ENCODE measurements at places on chromosomes 3 and 15.

- DNase-seq, result no peak
Observed at GRCh38 chr3:161371441-161372320, at the start of gene SPTSSB. SPTSSB (minus strand) TSS chr3:161371517; CDS start chr3:161346323, 25,194 bp downstream.

DNA sequence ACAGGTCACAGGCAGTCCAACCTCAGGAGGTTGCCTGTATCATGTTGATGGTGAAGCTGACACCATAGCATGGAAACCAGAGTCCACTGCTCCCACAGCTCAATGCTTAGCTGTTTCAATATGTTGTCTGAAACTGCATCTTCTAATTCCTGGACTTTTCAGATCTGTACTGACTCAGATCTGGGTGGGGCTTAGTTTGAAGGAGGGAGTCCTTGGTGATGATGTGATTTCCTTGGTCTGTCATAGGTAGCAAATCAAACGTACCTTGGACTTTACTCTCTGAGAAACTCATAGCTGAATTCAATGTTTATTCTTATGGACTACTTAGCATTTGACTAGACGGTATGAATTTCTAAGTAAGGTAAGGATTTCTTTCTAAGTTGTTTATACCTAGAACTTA is at the start of gene HHLA2:
HHLA2 (plus strand) TSS at position 310 of the 400 bp plus-strand sequence. CDS start 55,266 bp downstream, outside the sequence.
- DNase-seq, result no peak

DNA sequence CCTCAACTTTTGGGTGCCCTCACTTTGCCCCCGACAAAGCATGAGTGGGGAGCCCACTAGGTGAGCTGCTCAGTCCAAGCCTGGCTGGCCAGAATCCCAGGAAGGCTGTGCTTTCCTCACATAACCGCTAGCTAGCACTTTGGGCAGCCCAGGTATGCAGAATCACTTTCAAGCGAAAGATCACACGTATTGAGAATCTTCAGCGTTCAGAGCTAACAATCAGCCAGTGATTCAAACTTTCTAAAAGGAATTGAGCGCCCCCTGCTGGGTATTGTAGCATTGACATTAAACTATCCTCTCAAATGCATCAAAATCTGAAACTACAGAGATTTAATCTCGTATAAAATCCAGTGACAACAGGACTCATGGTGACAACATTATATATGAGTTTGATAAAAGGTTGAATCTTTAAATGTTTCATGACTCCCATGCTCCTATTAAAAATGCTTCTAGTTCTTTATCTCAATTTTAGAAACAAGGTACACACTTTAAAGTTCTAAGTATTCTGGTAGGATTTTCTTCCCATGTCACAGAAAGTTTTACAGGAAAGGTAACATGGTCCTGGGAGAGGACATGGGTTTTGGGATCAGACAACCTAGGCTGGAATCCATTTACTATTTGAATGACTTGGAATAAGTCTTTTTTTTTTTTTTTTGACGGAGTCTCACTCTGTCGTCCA is 11.8 kb downstream of the ANAPC13 start:
- DNase-seq, result peak; percentile 49

- no peak for DNase-seq
Observed at GRCh38 chr3:15355086-15355485, 22.7 kb upstream of the SH3BP5 start.

- no peak for DNase-seq
Observed at GRCh38 chr3:9911863-9912262, 5.0 kb upstream of the IL17RC start.

DNA sequence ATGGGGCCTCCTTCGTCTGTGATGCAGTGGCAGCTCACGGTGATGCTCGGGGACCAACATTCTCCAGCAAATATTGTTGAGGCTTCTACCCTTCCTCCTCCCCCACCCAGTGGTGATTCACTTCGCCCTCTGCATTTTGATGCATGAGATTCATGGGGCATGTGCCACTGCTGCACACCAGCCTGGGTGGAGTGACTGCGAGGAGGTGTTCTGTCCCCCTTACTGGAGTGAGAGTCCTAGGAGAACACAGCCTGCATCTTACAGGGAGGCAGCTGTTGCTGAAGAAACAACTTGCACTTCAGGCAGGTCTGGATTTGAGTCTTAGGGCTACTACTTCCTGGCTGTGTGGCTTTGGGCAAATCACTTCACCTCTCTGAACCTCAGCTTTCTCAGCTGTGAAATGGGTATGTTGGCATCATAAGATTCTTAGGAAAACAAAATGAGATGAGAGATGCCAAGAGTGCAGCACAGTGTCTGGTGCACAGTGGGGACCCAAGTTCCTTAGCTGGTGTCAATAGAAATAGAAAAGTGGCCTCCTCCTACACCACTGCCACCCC is 10.2 kb upstream of the SKOR1 start:
- no peak for DNase-seq

- DNase-seq, result no peak
Observed at GRCh38 chr3:157125101-157125500, 34.8 kb downstream of the CCNL1 start.

- DNase-seq, result no peak
Observed at GRCh38 chr3:121661376-121661775, 673 bp upstream of the HCLS1 start.

GRCh38 chr3:115164374-115165221 is 17.5 kb upstream of the ZBTB20 start:
- DNase-seq, result no peak

DNA sequence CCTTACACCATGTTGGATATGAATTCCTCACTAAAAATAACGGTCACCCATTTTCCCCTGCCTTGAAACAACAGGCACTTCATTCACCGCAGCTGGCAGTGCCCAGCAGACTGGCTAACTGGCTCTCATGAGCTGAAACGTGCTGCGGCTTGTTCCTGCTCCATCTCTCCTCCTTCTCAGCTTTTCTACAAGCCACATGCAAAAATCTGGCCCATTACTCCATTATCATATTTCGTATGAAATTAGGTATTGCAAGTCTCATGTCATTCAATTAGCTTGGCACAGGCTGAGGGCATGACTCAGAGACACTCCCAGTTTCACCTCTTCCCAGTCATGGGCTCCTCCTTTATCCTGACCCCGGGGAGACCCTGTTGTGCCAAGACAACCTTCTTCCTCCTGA is 60.0 kb downstream of the MAGEF1 start:
- DNase-seq, result no peak

- DNase-seq, result no peak
Observed at GRCh38 chr15:38853608-38854007, 289.0 kb upstream of the RASGRP1 start.

DNA sequence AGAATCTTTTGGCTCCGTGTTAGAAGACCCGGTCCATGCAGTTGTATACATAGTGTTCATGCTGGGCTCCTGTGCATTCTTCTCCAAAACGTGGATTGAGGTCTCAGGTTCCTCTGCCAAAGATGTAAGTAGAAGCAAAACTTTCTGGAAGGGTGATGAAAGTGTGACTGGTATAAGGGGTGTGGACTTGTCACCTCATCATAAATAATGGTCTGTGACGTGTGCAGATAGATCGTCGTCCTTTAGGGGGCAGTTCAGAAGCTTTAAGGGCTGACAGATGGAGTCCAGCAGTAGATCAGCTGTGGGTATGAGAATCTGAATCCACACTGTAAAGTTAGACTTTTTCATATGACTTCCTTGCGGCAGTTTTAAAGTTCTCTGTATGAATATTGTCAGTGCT is 15.3 kb downstream of the SEC61A1 start:
- no peak for DNase-seq

GRCh38 chr3:111803123-111803593 is 55.9 kb upstream of the PHLDB2 start:
- peak; percentile 79 for DNase-seq

DNA sequence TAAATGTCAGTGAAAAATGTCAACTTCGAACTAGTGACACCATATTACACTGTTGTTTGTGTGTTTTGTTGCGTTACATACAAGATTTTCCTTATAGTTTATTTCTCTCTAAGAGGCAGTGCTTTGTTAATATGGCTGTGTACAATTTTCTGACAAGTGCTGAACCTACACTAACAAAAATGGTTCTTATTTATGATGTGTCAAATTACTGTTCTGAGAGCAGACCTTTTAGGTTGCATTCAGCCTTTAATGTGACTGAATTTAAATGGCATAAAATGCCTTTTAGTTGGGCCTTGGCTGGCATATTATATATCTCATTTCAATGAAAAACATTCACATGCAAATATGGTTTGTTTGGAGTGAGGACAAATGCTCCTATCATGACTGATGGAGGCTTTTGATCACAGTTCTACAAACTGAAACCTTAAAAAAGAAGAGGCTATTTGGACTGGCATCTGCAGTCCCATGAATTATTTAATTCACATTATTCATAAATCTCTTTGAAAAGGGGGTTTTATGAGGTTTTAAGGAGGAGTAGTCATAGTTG is 750.6 kb downstream of the CADM2 start:
- no peak for DNase-seq

DNA sequence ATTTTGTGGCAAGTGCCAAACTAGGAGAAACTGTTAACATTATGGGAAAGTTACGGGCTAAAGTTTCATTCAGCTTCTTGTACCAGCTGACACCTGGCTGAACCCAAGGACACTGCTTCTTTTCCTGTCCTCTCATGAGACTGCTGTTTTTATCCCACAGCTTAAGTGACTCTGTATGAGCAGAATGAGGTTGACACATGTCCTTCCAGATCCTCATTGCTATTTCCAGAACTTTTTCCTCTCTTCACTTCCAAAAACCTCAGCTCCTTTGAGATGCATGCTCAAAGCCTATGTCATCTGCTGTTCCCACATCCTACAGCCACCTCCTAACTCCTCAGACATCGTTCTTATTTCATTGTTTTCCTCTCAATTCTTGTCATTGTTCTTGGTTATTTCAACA is 183.6 kb downstream of the DCLK3 start:
- no peak for DNase-seq

GRCh38 chr3:159855599-159856346 is 132.9 kb upstream of the IL12A start:
- DNase-seq, result no peak

GRCh38 chr3:124250053-124250452 is 258.1 kb upstream of the ROPN1 start:
- no peak for DNase-seq

DNA sequence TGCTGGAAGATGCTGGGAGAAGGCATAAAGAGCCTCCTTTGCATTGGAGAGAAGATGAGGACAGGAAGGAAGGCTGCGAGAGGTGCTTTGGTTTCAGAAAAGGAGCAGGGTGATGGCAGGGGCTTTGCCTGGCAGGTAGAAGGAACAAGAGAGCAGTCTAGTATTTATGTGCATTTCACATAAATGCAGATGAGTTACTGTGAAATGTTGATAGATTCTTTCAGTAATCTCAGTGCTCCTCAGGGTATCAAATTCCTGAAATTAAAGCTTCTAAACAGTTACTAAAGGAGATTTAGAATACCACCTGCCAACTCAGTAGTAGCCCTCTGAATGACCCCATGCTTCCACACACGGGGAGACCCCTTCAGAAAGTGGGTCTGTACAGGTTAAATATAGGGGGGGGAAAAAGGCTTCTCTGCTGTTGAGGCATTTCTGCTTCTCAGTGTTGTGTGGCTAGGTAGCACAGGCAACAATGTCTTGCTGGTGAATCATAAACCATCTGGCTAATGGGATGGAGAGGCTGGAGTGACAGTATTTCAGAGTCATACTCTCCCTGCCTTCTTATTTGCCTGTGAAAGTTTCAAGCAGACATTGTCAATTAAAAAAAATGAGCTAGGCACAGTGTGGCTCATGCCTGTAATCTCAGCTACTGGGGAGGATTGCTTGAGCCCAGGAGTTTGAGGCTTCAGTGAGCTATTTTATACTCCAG is 14.3 kb upstream of the FBXL22 start:
- no peak for DNase-seq

GRCh38 chr15:60720493-60721256 is 241.7 kb upstream of the ICE2 start:
- no peak for DNase-seq

GRCh38 chr3:27046351-27046750 is 322.8 kb downstream of the NEK10 start:
- DNase-seq, result no peak

DNA sequence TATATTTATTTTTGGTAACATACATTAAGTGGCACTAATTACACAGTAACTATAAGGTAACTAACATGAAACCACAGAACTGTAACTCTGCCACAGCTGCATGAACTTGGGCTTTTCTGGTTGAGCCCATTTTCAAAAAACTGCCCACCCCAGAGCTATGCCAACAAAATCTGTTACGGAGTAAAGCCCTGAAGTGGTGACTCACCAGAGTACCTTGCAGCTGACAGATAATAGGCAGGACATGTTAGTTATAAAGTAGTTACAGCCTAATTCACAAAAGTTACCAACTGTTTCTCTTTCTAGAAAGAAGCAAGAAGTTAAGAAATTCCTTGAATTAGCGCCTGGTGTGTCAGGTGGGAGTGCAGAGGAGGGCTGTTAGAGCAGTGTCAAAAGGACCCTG is 1.5 kb upstream of the GPX1 start:
- no peak for DNase-seq

DNA sequence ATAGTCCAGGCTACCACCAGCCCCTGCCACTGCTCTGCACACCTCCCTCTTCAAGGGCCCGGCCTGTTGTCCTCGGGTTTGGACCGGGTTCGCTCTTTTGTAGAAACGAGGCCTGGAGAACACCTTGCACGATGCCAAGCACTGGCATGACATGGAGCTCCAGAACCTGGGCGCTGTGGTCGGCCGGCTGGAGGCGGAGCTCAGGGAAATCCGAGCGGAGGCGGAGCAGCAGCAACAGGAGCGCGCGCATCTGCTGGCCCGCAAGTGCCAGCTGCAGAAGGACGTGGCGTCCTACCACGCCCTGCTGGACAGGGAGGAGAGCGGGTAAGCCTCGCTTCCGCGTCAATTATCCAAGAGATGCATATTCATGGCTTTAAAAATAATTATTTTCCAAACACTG is 72.4 kb downstream of the BFSP2 start:
- DNase-seq, result no peak

DNA sequence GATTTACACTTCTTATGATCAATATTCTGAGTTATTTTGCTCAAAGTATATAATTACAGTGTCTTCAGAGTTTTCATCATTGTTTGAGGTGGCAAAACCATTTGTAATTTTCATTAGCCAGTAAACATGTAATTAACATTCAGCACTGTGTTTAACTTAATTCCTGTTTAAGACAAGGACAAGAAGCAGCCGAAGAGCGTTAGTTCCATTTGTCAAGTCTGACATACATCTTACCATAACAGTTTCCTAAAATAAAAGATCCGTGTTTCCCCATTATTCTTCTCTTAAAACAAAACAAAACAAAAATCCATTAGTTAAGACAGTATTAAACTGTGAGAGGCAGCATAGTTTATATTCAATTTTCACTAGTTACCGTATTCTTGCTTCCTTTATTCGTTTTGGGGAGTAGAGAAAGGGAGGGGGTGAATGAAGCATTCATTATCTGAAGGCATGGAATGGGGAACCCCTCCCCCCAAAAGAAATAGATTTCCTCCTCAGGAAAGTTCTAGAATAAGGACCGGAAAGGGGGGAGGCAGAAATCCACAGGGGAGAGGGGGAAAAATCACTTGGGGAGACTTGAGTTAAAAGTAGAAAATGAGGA is 5.5 kb upstream of the NR2F2 start:
- no peak for DNase-seq

GRCh38 chr3:71606582-71606981 is 23.1 kb upstream of the FOXP1 start:
- DNase-seq, result no peak

DNA sequence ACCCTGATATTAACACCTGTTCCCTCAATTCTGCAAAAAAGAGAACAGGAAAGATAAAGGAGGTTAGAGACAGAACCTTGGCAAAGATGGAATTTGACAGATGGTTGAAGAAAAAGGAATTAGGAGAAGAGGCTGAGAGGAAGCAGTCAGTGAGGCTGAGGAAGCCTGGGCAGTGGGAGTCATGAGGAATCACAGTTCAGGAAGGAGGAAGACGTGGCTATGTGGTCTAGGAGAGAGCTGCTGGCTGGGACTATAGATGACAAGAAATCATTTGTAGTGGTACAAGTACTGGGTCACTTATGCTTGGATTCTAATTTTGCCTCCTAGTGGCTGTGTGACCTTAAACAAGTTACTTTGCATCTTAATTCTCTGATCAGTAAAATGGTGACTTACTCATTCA is 49.0 kb downstream of the LARS2 start:
- no peak for DNase-seq
